ENCODE measurements at places on chromosomes 16 and 17.

- no peak for DNase-seq
Measured at GRCh38 chr17:77204536-77204935, 63.8 kb downstream of the SEC14L1 start.

DNA sequence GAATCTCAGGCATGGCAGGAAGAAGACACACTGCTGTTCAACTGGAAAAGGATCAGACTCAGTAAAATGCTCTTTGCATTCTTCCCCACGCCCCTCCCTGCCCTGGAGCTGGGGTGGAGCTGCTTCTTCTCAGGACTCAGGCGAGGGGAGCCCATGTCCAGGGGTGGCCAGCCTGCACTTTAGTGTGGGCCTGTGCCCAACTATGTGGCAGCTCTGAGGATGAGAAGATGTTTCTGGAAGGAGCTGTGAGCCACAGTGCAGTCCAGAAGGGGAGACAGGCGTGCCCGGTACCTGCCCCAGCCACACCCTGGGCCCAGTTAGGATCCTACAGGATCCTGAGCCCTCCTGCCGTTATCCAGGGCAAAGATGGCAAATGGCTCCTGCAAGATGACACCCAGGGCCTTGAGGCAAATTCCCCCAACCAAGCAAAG lies 120.3 kb downstream of the ANKRD11 start:
- DNase-seq = no peak

DNA sequence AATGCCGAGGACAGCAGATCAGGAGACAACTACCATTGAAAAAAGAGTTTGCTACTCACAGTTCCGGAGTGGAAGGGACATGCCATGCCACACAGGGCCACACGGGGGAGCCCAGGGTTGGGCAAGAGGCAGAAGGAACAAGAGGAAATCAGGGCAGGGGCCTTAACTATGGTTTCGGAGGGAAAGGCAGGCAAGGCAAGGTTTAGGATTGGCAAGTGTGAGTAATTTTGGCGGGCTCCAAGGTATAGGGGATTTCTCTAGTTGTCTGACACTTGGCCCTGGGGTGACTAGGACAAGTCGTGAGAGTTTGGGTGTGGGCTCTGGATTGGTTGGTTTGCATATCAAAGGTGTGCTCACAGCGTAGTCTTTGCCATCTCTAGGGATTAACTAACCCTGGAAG lies 27.0 kb upstream of the NTN1 start:
- DNase-seq = peak; percentile 83

DNA sequence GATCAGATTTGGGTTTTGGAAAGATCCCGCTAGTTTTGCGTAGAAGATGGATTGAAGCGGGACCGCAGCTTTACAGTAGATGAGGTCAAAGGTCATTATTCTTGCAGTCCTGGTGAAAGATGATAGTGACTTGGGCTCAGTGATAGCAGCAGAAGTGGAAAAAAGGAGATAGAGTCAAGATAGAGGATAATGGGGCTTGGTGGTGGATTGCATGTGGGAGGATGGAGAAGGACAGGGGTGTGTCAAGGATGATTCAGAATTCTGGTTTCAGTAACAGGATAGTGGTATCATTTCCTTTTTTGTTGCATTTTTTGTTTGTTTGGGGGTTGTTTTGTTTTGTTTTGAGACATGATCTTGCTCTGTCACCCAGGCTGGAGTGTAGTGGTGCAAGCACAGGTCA lies 28.7 kb downstream of the CHD9NB start:
- no peak for DNase-seq

DNA sequence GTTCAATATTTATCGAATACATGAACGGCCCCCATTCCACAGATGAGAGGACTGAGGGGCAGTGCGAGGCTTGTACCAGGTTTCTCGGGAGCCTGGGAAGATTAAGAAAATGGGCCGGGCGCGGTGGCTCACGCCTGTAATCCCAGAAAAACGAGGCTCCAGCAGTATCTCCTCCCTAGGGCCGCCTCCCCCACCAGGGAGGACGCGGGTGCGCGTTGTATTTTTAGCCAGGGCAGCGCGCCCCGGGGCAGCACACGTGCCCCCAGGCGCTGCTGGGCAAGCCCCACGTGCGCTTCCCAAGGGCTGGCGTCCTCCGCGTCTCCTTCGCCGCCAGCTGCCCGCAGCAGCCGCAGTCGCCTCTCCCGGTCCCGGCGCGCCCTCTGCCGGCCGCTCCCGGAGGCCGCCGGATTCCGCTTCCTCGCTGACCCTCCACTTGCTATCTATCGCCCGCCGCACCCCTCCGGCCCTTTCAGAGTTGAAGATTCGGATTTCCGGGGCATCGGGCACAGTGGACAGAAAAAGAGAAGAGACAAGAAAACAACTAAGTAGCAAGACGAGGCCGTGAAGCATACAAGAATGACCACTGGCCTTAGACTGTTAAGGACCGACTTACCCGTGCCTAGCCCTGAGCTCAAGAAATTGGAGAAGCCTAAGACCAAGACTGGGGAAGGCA lies 1.9 kb upstream of the YBX2 start:
- DNase-seq = peak; percentile 95

DNA sequence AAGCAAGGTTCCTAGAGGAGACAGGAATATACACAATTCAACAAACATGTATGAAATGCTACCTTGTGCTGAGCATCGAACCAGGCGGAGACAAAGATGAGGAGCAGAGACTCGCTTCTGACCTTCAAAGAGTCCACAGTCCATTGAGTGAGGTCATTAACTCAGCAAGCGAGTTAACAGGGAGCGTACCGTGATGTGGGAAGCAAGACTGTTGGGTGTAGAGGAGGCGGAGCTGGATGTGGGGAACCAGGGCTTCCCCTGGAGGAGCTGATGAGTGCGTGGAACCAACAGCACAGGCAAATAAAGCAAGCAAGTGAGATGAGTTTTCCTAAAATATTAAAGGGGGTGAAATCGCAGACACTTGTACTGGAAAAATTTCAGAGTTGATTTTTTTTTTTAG lies 65.0 kb downstream of the NXN start:
- DNase-seq = no peak

DNA sequence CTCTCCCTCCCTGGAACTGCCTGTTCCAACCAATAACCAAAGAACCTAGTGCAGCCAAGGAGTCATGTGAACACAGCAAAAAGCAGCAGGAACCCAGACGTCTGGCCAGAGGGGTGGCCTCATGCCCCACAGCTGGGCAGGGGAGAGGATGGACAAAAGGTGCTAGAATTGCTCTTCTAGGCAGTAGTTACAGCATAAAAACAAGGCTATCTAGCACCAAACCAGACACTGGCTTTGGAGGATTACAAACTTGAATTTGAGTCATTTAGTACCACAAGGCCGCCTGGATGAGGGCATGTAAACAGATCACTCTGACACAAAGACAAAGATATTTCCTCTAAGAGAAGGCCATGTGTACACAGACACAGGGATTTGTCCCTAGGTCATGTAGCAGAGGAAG lies 423.3 kb upstream of the MAF start:
- DNase-seq = no peak

DNA sequence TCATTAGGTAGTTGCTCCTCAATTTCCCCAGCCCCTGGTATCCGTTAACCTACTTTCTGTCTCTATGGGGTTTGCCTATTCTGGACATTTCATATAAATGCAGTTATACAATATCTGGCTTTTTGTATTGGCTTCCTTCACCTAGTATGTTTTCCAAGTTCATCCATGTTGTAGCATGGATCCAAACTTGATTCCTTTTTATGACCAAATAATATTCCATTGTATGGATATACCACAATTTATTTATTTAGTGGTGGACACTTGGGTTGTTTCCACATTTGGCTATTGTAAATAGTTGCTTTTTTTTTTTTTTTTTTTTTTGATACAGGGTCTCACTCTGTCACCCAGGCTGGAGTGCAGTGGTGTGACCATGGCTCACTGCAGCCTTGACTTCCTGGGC lies 15.9 kb downstream of the EPN2 start:
- no peak for DNase-seq

GRCh38 chr16:12575288-12575687 lies 228.4 kb downstream of the CPPED1 start:
- DNase-seq = no peak

DNA sequence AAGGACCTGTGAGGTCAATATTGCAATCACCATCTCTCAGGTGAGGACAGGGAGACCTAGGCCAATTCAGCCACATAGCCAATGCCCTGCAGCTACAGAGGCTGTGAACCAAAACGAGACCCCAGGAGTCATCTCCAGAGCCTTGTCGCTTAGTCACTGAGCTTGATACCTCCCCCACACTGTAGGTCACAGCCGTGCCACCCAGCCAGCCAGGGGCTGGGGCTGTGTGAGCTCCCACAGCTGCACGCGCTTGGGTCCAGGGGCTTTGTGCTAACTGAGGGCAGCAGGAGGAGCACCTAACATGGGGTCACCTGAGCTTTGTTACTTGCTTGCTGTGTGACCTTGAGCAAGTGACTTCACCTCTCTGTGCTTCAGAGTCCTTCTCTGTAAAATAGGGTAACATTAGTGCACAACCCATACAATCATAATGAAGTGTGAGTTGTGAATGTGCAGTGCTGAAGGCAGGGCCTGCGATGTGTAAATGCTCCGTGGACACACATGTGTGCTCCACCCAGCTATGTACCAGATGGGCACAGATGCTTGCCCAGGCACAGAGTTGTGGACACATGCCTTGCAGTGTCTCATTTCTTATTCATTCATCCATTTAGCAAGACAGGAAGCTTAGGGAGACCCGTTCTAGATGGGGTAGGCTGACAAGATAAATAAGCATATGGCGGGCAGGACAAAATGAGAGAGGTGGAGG lies 25.9 kb downstream of the SBK1 start:
- no peak for DNase-seq

DNA sequence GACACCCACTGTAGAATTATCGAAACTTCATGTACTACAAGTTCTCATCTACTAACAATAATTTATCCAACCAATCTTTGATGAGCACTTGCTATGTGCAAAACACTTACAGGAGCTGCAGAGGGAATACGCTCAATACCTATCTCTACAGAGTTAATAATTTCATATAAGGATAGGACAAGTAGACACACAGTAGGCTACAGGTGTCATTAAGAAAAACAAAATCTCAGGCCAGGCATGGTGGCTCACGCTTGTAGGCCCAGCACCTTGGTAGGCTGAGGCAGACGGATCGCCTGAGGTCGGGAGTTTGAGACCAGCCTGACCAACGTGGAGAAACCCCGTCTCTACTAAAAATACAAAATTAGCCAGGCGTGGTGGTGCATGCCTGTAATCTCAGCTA lies 91.3 kb upstream of the PLEKHM1 start:
- no peak for DNase-seq

- no peak for DNase-seq
Measured at GRCh38 chr16:87266846-87267245, 50.3 kb downstream of the C16orf95 start.

- DNase-seq = peak; percentile 82
Measured at GRCh38 chr16:57084257-57084770, 8.1 kb upstream of the CPNE2 start.

DNA sequence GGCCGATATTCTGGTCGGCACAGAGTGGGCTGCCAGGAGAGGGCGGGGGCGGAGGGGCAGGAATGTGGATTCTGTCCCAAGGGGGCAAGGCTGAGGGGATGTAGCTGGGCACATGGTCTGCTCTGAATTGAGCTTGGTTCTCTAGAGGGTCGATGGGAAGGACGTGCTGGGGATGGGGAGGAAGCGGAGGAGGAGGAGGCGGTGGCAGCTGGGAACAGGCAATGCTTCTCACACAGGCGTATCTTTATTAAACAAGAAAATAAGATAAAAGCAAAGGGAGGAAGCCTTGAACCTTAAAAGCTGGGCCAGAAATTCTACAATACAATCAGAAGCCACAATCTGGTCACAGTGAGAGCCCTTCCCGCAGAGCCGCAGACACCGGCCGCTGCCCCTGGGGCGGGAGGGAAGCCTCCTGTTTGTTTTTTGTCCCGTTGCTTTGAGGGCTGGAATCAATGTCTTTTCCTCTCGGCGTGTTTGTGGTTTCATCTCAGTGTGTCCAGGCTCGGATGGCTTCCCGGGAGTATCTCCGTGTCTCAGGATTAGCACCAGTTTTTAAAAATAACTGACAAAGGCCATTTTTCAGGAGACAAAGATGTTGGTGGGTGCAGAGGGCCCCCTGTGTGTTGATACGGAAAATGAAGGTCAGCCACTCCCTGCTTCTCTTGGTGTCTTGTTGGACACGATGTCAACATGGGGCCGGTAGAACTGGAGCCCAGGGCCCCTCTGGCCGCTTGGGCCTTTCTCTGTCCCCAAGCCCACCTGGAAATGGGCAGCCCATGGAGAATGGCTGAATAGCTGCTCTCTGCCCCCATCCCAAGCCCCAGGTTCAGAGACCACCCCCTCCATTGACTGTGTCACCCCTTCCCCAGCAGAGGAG lies 12.3 kb upstream of the SLC7A5 start:
- peak; percentile 61 for DNase-seq

DNA sequence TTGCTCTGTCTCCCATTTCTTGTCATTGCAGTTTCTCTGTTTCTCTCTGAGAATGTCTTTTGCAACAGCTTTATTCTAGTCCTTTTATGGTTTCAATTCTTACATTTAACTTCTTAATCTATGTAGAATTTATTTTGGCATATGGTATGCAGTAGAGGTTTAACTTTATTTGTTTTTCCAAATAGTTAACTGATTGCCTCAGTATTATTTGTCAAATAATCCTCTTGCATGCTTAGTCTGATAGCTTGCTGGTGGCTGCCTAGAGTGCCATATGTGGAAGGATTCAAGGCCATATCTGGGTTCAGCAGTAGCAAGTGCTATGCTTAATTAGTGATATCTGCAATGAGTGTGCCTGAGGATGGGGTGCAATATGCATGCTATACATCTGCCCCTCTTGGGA lies 6.9 kb downstream of the SNTB2 start:
- DNase-seq = no peak

DNA sequence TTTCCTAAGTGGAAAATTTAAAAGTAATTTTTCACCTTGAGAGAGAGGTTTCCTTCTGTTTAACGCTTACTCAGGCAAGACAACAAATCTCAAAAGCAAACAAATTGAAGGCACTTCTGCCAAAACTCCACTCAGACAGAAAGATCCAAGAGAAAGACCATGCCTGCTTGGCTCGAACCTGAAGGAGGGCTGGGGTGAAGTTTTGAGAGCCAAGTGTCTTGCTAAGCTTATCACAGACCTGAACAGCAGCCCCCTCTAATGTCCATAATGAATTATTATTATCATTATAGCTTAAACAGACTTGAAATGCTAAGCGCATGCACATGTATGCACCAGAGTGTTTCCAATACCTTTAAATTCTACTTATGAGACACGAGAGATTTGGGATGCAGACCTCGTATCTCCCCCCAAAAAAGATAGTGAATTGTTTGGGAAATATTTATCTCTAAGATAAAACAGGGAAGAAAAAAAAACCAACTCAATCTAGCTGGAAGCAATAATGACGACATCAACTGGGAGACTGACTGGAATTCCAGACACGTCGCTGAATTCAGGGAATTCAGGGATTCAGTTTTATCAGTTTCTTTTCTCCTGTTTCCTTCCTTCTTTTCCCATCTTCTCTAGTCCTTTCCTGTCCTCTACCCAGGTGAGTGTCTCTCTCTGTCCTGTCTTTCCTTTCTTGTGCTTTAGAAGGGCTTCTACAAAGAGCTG lies 473.2 kb downstream of the RBFOX1 start:
- no peak for DNase-seq

- no peak for DNase-seq
Measured at GRCh38 chr17:2478458-2478857, 33.2 kb downstream of the METTL16 start.

Measured in OCI-M1 (cell line).